ENCODE measurements at places on chromosomes 2 and 18. TPM values are rescaled to one million over a fixed set of nuclear protein-coding genes. Genes with fewer than 3 reads are reported as not detected.

DNA sequence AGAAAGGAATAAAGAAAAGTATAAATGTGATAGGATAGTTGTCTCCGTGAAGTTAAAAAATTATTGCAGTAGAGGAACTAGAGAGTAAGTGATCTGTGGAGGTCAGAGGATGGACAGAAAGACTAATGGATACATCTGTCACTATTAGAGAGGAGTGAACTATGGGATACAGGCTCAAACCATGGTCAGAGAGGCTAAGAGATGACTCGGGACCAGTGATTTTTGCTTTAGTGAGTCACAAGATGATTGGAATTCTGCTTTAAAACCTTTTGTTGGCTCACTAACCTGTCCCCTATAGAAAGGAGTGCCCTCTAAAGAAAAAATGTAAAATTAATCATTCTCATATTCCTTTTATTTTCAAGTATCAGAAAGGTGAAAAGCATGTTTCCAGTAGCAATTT, 30.3 kb downstream of the ALMS1 start:
- no peak for DNase-seq

DNA sequence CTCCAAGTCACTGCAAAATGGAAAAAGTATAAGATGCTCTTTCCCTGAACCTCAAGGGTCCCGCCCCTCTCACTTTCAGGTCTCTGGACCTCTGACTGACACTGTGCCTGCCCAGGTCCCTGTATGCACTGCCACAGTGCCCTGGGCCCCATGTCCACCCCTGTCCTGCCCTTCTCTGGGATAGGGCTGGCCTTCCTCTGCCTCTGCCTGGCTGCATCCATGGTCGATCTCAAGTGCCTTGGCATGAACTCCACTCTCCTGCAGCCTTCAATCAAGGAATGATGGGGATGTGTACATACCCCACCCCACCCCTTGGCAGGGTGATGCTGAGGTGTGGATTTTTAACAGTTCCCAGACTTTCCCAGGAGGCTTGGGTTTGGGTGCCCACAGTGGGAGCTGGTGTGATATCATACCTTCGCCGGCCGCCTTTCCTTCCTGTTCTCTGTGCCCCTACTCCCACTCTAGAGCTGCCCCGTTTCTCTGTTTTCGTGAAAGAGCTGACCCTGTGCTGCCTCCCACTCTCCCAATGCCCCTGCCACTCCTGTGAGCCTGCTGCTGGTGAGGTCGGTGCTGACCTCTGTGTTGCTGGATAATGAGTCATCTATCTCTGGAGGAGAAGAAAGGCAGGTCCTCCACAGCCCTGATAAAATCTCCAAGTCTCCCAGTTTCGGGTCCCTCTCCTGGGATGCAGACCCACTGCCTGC, 18.9 kb downstream of the PTPN18 start:
- DNase-seq, result no peak

DNA sequence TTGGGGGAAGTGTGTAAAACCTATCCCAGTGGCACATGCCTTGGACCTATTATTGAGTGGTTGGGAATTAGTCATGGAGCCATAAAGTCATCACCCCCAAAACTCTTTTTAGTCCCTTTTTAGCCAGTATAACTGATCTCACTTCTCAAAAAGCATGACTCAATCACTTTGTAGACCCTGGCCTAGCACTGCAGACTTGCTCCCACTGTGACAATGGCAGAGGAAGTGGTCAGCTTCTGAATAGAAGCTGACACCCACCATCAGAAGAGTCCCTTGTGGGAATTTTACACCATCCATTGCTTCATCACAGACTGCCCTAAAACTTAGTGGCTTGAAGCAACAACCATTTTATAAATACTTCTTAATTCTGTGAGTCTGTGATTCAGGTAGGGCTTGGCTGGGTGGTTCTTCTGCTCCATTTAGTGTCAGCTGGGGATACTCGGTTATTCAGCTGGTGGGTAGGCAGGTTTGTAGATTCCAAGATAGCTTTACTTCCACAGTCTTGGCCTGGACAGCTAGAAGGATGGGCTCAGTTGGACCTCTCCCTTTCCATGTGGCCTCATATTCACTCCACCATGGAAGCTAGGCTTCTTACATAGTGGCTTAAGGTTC, 10.8 kb upstream of the ITGA6 start:
- no peak for DNase-seq

DNA sequence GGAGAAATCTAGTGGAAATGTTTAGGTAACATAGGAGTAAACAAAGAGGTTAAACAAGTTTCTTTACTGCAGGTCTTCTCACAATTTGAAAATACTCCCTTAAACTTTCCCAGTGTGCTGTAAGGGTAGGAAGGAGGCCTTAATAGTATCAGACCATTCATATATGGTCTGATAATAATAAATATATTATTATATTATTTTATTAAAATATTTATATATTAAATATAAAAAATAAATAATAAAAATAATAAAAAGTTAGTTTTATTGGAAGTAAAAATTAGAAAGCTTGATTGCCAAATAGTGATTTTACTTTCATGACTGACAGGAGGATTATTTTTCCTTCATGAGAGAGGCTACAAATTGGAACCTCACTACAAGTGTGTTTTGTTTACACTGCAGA, 7.1 kb downstream of the NOSTRIN start:
- no peak for DNase-seq

DNA sequence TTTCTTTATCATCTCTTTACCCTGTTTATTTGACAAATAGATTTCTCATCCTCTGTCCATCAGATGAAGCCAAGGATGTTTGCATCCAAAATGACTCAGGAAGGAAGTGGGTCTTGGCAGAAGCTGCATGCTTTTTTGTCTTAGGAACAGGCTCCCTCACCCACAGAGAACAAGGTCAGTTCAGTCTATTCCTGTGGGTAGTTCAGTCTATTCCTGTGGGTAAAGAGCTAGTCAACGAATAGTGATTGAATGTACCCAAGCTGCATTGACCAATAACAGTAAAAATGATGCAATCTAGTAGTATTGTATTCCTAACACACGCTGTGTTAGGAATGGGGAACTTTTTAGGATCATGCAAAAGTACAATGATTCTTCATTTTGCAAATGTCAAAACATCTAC, 290.8 kb upstream of the TANK start:
- DNase-seq, result no peak

- DNase-seq, result no peak
Observed at GRCh38 chr2:168683996-168684395, 118.4 kb upstream of the NOSTRIN start.

DNA sequence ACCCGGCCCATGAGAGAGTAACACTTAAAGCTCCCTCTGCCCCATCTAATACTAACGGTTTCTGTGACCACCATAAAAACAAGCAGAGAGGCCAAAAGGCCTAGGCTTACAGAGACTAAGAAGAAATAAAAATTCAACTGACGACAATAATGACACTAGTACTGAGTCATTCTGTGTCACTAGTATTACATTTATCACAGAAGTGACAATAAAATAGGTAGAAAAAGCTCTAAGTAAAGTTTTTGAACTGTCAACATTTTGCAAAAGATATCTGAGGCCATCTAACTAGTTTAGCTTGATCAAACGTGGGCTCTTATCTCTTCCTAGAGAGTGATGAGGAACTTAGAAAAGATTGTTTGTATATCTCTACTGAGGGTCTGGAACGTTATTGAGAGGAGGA, 35.6 kb downstream of the AP1S3 start:
- no peak for DNase-seq

DNA sequence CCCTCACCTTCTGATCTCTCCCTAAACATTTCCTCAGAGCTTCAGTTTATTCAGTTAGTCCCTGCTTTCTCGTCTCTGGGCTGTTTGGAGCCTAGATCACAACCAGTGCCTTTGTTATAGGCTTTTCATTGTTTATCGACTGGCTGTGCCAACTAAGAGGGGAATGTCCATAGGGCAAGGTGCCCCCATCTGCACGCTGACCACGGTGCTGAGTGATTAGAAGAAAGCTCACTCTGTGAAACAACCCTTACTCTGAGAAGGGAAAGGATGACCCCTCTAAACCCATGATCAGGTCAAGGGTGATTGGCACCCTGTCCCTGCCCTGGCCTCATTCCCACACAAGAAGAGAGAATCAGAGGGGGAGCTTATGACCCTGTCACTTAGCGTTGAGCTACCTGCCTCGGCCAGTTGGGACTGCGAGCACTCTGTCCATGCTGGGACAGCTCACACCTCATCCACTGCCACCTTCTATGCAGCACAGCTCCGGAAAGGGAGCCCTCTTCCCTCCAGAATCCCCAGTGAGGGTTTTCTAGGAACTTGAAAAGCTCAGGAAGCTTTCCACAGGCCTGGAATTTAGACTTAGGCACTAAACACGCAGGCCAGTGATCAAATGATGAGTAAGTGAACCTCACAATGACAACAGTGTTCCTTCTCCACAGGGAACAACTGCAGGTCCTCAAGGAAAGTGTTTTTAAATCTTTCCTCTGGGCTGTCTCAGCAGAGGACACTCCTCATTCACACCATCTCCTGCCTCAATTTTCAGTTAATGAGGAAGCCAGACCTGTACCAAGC, 2.3 kb upstream of the ACTG2 start:
- DNase-seq, result no peak

DNA sequence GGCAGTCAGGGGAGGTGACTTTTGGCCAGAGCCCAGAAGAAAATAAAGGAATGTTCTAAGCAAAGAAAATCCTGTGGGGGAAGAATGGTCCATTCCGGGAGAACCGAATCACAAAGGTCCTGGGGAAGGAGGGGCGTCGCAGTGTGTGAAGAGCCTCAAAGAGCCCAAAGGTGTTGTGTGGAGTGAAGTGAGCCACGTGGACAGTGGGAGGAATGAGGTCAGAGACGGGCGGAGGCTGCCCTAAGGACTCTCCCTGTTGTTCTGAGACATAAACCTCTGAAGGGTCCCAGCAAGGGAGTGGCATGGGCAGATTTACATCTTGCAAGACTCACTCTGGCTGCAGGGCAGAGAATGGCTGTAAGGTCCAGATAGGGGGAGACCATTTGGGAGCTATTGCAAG, 91.3 kb upstream of the SEC11C start:
- DNase-seq, result no peak

DNA sequence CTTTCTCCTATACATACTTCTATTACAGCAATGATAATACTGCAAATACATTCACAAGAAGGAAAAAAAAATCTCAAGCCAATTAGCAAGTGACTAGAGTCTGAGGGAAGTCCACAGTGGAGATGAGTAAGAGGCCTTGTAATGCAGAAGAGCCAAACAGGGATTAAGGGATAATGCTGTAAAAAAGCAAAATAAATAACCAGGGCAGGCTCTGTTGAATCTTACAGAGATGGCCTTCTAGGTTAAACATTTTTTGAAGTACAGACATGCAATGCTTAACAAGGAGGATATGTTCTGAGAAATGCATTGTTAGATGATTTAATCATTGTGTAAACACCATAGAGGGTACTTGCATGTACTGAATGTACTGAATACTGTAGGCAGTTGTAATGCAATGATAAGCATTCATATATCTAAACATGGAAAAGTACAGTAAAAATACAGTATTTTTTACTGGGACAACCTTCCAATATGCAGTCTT, 122.1 kb upstream of the RMDN2 start:
- no peak for DNase-seq

GRCh38 chr2:75719616-75720015, 8.9 kb upstream of the GCFC2 start:
- no peak for DNase-seq

CHPF gene
- polyA plus RNA-seq, result 16.5 TPM

HSBP1L1 gene
- polyA plus RNA-seq, result 28.7 TPM

All from right lung (tissue), 10 donors.